ENCODE measurements at places on chromosomes 1 and 21. TPM values are rescaled to one million over a fixed set of nuclear protein-coding genes. Genes with fewer than 3 reads are reported as not detected.
A peak's percentile ranks its signal among the peaks of the same experiment; 100 is the strongest.

DNA sequence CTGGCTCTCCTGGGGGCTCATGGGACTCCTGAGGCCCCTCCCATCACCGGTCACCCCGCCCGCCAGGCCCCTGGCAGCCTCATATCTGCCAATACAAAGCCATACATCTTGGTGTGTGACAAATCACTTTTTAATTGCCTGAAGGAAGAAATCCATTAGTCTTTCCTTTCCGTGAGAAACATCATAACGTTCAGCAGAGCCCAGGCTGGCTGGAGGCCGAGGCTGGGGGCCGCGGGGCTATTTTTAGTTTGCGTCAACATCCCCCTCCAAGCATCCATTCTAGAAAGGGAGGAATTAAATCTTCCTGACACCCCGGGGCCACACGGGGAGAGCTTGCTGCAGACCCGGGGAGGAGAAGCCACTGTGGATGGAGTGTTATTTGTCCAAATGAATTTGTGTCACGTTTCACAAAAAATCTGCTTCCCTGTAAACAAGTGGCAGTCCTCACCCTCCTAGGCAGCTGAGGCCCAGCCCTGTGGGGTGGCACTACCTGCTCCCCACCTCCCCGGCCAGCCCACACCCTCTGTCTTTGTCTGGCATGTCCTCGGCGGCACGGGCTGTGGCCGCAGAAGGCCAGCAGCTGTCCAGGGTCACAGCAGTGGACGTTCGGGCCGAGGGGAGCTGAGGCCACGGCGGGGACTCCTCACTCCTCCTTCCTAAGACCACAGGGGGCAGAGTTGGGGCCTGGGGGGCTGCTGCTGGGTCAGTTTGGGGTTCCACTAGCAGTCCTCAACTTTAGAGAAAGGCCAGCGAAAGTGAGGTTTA lies 236.9 kb upstream of the VAMP3 start:
- DNase-seq: no peak
- no peak overlapping the region for H3K27ac ChIP-seq
- no peaks in the 10 kb centered on the region for H3K36me3 ChIP-seq

DNA sequence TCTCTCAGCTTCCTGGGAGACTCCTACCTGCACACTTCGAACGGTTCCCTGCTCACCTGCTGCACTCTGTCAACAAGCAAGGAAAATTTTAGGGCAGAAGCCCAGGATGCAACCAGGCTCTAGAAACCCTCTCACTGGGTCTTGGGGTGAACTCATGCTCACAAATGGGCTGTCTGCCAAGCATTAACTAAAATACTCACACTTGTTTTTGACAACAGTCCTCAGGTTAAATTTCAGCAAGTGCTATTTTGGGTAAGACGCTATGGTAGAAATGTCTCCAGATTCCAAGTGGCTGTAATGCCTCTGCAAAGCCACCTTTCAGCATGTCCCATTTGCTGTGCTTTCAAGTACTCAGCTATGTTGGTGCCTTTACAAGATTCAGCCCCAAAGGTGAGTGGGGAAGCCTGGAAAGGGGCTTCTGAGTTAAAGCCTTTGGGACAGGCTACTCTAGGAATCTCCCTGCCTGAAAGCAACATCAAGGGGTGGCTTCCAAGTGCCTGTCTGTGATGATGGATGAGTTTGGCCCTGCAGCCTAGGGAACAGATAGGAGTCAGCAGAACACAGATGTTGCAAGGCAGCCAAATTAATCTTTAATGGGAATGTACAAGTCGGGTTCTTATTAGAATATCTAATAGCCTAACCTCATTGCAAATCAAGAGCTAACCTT lies 211.9 kb upstream of the SPAG17 start:
- H3K36me3 ChIP-seq: no peaks in the 10 kb centered on the region
- no peak overlapping the region for H3K27ac ChIP-seq
- DNase-seq: no peak
- H3K27me3 ChIP-seq: no peaks in the 10 kb centered on the region
- no peaks in the 10 kb centered on the region for H3K4me1 ChIP-seq
- no peak overlapping the region for H3K4me3 ChIP-seq

- peaks cover 3% of the 10 kb centered on the region for H3K27me3 ChIP-seq
- H3K27ac ChIP-seq: no peak overlapping the region
- H3K4me1 ChIP-seq: peaks cover 20% of the 10 kb centered on the region
- no peak overlapping the region for H3K4me3 ChIP-seq
- no peak for DNase-seq
These were observed 1.4 kb upstream of the PODN start for GRCh38 chr1:53060579-53060978.

DNA sequence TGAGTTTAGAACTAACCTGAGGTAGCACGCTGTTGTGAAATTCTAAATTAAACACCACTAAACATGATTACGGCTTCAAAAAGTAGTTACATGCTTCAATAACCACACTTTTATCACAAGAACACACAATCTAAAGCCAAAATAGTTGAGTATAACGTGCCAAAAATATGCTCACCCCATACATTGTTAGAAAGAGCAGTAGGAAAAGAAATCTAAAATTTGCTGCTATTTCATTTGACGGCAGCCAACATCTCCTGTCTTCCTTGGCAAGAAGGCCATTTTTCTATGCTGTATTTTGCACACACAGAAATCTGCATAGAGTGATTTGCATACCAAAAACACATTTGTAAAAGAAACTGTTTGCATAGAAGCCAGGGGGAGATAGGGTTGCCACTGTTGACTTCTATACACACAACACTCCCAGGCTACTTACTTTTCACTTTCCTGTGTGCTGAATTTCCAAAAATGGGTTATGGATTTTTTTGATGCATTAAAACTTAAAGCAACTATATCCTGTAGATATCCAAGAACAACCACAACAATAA lies 42.9 kb upstream of the DMRTB1 start:
- no peaks in the 10 kb centered on the region for H3K36me3 ChIP-seq

Gene C1orf232
- total RNA-seq: not detected

Gene EIF4G3
- total RNA-seq: 16.8 TPM

GRCh38 chr1:74502432-74502831 lies 10.0 kb downstream of the LRRC53 start:
- H3K4me3 ChIP-seq: no peak overlapping the region
- H3K27me3 ChIP-seq: no peaks in the 10 kb centered on the region
- H3K27ac ChIP-seq: no peak overlapping the region
- no peak for DNase-seq
- H3K4me1 ChIP-seq: no peaks in the 10 kb centered on the region

- no peak overlapping the region for H3K4me3 ChIP-seq
- no peak overlapping the region for H3K27ac ChIP-seq
- H3K27me3 ChIP-seq: peaks cover 6% of the 10 kb centered on the region
- no peaks in the 10 kb centered on the region for H3K36me3 ChIP-seq
- DNase-seq: no peak
These were observed 186.5 kb upstream of the CTTNBP2NL start for GRCh38 chr1:112209493-112209892.

DNA sequence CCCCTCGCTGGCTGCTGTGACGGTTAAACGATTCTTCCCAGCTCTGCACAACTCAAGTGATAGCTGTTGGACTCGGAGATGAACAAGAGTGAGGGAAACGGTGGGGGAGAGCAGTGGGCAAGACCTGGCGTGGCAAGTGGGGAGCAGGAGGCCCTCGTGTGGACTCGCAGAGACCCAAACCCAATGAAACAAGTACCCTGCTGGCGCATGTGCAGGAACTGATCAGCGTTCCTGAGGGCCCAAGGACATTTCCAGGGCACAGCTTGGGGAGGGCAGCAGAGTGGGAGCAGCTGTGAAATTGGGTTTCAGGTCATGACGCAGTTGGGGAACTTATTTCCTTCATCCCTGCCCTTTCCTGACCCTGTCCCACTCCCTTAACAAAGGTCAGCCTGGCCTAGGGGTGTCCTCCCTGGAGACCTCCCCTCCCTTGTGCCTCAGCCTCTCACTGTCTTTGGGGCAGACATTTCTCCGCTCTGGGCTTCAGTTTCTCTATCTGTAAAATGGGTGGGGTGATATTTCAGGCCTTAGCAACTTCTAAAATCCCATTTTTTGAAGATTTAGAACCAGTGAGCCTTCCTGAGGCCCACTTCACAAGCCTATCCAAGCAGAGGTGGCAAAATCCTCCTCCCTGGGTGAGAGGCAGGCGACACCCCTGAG lies 27.9 kb upstream of the ECE1 start:
- no peak overlapping the region for H3K4me3 ChIP-seq
- no peaks in the 10 kb centered on the region for H3K27me3 ChIP-seq
- no peak for DNase-seq
- H3K27ac ChIP-seq: no peak overlapping the region
- H3K4me1 ChIP-seq: peaks cover 27% of the 10 kb centered on the region

DNA sequence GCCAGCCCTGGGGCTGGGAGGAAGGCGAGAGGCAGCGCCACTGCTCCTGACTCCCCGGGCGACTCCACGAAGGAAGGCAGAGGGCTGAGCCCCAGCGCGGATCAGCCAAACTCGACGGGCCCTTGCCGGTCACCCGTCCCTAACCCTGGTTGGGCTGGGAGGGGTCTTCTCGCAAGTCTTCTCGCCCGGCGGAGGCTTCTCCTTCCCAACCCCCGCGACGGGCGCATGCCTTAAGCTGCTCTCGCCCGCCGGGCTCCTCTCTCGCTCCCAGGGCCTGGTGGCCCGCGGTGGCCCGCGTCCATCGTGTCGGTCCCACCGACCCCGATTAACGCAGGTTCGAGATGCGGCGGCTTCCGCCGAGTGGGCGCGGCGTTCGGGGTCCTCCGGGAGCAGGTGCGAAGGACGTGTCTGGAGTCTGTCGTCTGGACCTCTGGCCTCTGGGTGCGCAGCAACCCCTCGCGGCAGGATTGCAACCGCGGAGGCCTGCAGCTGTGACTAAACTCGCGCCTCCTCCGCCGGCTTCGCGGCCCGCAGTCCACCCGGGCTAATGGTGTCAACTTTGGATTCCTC lies 29.0 kb upstream of the PPM1J start:
- no peaks in the 10 kb centered on the region for H3K4me1 ChIP-seq
- no peak for DNase-seq
- no peak overlapping the region for H3K27ac ChIP-seq
- H3K4me3 ChIP-seq: no peak overlapping the region

GRCh38 chr1:6574025-6574620 lies 5.7 kb upstream of the ZBTB48 start:
- no peaks in the 10 kb centered on the region for H3K27me3 ChIP-seq
- no peak overlapping the region for H3K4me3 ChIP-seq
- H3K36me3 ChIP-seq: no peaks in the 10 kb centered on the region
- no peak for DNase-seq

DNA sequence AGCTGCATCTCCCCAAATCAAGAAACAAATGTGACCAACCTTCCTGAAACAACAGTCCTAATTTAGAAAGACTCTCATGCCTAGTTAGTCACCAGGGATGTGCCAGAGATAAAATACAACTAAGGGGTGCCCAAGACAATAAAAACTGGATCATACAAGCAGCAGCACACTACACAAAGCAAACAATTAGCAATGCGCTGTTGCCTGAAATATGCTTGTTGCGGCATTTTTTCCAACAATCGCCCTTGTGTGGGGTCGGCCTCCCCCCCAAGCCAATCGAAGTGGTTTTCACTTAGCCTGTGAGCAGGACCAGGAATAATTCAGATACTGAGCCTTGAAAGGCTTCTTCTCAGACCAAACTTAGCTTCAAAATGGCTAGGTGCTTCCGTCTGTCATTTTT lies 1.4 kb upstream of the STMN1 start:
- H3K36me3 ChIP-seq: no peaks in the 10 kb centered on the region
- H3K4me1 ChIP-seq: peaks cover 15% of the 10 kb centered on the region
- DNase-seq: no peak
- H3K4me3 ChIP-seq: no peak overlapping the region
- no peak overlapping the region for H3K27ac ChIP-seq

Gene CDA
- not detected for total RNA-seq

GRCh38 chr1:97743129-97743528 lies 177.7 kb downstream of the DPYD start:
- H3K36me3 ChIP-seq: peaks cover 3% of the 10 kb centered on the region
- DNase-seq: no peak
- H3K4me3 ChIP-seq: no peak overlapping the region
- no peaks in the 10 kb centered on the region for H3K4me1 ChIP-seq

DNA sequence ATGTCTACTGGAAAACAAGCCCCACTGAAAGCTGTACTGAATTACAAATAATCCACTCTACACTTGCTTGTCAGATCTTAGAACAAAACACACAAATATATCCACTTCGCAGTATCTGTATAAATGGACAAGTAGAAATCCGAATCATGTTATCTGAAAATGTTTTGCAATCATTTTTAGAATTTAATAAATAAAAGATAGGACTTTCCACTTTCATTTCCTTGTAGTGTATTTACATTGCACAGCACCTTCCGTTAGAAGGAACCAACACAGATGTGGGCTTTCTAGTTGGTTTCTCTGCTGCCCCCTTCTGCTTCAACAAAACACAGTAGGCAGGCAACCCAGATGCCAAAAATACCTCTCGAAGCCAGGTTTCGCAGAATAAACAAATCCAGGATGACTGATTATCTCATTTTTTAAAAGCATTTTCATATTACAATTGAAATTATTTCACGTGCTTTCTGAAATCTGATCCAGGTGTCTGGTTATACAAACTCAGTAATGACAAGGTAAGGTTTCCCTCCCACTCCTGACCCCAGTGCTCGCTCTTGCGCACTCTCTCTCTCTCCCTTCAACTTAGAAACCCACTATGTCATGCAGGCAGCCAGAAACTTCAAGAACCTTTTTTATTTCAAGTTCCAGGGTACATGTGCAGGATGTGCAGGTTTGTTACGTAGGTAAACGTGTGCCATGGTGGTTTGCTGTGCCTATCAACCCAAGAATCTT lies 389.9 kb downstream of the SMYD3 start:
- H3K4me3 ChIP-seq: no peak overlapping the region
- no peaks in the 10 kb centered on the region for H3K27me3 ChIP-seq
- peak overlapping the region; percentile 40 for H3K27ac ChIP-seq
- DNase-seq: peak; percentile 72
- no peaks in the 10 kb centered on the region for H3K36me3 ChIP-seq

GRCh38 chr1:115837341-115837739 lies 3.6 kb downstream of the NHLH2 start:
- H3K27ac ChIP-seq: no peak overlapping the region
- no peaks in the 10 kb centered on the region for H3K36me3 ChIP-seq
- no peak overlapping the region for H3K4me3 ChIP-seq
- H3K4me1 ChIP-seq: peaks cover 16% of the 10 kb centered on the region
- no peak for DNase-seq

- no peak for DNase-seq
- H3K27ac ChIP-seq: no peak overlapping the region
- no peak overlapping the region for H3K4me3 ChIP-seq
These were observed 213.7 kb upstream of the VAMP3 start for GRCh38 chr1:7557301-7557891.

Gene ARHGAP30
- 290 TPM for total RNA-seq

- H3K27ac ChIP-seq: no peak overlapping the region
- H3K36me3 ChIP-seq: no peaks in the 10 kb centered on the region
- no peaks in the 10 kb centered on the region for H3K27me3 ChIP-seq
- no peak for DNase-seq
- no peaks in the 10 kb centered on the region for H3K4me1 ChIP-seq
These were observed 29.1 kb downstream of the PRRX1 start for GRCh38 chr1:170692866-170693575.

DNA sequence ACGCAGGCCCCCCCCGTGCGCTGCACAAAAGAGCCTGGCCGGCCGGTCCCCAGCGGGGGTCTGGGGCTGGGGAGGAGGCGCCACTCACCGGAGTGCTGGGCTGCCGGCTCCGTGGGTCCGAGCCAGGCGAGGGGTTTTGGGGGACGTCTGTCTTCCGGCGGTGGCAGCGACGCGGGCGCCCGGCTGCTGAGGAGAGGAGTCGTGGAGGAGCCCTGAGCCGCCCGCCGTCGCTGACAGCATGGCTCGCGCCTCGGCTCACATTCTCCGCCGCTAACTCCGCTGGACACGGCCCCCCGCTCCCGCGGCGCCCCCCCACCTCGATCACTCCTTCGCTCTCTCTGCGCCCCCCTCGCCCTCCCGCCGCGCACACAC lies 649 bp downstream of the AHDC1 start:
- H3K27ac ChIP-seq: no peak overlapping the region
- peak overlapping the region; percentile 76 for H3K4me3 ChIP-seq
- no peaks in the 10 kb centered on the region for H3K36me3 ChIP-seq

Gene DHDDS
- 44.8 TPM for total RNA-seq

Gene CD1E
- not detected for total RNA-seq

Gene SPATA1
- 1.3 TPM for total RNA-seq
